ENCODE measurements at places on chromosomes 5 and 9.

DNA sequence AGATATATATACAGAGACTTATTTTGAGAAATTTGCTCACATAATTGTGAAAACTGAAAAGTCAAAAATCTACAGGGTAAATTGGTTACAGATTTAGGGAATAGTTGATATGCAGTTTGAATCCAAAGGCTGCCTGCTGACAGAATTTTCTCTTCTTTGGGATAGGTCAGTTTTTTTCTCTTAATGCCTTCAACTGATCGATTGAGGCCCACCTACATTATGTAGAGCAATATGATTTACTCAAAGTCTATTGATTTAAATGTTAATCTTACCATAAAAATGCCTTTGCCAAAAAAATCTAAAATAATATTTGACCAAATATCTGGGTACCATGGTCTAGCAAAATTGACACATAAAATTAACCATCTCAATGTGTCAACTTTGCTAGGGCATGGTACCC lies 3.9 kb upstream of the GHR start:
- DNase-seq, result no peak

DNA sequence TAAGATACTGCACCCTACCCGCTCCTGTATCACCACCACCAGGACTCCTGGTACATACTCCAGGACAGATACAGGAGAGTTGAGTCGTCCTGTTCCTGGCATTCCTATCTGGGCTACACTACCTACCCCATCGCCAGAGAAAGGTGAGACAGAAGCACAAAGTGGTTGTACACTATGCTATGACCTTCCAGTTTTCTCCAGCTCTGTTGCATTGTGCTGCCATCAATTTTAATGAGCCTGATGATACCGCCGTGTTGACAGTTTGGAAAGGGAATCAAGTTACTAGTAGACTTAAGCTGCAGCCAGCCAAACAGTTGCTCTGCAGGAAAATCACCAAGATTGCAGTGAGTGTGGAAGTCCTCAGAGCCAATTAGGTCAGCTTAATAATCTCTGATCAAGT lies 35.2 kb downstream of the ANP32B start:
- DNase-seq, result no peak

DNA sequence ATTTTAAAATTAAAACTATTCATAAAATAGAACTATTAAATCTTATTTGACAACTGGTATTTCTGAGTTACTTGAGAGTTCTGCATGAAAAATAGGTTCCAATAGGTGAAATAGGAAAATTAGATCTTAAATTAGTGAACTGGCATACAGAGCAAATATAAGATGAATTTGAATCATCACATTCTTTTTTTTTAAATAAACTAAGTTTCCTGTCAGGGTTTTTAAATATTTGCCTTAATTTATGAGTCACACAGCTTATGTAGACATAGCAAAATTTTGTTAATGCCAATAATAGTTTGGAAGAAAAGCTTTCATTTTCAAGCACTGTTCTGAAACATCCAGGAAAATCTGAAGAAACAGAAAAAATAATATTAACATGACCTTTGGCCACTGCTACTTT lies 311.7 kb upstream of the HAPLN1 start:
- no peak for DNase-seq

- DNase-seq, result no peak
Observed at GRCh38 chr5:7894860-7895259, 25.9 kb downstream of the MTRR start.

- no peak for DNase-seq
Observed at GRCh38 chr5:56464935-56465768, 232.0 kb upstream of the ANKRD55 start.

GRCh38 chr5:16437977-16438376 lies 27.6 kb downstream of the ZNF622 start:
- DNase-seq, result no peak

DNA sequence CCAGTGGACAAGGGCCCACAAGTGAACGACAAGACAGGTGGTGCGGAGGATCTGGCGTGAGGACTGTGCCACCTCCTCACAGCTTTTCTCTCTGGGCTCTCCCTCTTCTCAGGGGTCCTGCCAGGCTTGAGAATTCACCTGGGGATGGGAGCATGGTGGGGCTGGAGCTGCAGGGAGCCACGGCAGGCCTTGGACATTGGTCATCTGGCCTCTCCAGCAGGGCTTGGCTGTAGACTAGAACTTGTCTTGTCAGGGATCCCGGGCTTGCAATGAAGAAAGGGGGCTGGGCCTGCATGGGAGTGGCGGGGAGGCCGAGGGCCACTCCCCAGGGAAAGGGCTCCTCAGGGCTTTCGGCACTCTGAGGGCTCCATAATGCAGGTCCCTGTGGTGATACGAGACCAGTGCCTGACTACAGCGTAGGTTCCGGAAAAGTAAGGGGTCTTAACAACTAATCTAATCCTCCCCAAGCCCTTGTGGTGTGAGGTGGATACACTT lies 126.7 kb downstream of the MACROH2A1 start:
- DNase-seq, result no peak

GRCh38 chr5:151772846-151773561 lies 1.2 kb downstream of the G3BP1 start:
- DNase-seq, result no peak

- no peak for DNase-seq
Observed at GRCh38 chr5:14097998-14098471, 45.1 kb upstream of the TRIO start.

- DNase-seq, result no peak
Observed at GRCh38 chr5:14228219-14228618, 85.1 kb downstream of the TRIO start.

DNA sequence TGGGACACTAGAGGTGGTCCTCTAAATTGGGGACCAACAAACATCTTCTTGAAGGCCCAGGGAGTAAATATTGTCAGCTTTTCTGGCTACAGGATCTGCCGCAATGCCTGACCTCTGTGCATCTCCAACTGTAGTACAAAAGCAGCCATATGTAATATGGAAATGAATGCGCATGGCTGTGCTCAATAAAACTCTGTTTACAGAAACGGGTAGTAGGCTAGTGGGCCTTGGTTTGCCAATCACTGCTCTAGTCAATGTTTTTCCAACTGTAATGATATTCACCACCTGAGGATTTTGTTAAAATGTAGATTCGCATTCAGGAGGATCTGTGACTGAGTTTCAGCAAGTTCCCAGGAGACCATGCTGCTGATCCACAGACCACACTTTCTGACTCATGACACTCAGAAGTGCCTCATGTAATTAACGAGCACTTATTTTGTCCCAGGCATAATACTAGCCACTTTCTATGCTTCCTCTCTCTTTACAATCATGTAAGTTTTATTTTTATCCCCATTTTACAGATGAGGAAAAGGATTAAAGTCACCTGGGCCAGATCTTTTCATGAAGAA lies 96.9 kb downstream of the MED27 start:
- no peak for DNase-seq

GRCh38 chr5:112669328-112669963 lies 68.2 kb upstream of the APC start:
- DNase-seq, result no peak

DNA sequence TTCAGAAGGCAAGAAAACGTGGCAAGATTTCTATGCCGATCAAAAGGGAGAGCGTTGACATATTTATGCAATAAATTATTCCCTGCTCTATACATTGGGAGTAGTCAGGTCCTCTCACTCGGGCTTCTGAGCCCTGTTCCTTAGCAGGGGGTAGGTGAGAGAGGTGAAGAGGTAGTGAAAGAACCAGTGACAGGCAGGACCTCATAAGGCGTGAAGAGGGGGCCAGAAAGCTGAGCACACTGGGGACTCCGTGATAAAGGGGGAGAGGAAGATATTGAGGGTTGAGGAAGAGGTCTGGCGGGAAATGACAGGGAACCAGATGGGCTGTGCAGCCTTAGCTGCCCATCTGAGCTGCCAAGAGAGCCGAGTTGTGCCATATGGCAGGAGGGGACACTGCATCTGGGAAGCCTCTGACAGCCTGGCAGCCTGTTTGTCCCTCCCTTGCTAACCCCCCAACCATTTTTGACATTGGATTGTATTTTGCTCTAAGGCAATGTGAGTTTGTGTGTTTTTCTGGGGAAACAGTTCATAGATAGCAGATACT lies 782 bp upstream of the CDC20B start:
- no peak for DNase-seq

DNA sequence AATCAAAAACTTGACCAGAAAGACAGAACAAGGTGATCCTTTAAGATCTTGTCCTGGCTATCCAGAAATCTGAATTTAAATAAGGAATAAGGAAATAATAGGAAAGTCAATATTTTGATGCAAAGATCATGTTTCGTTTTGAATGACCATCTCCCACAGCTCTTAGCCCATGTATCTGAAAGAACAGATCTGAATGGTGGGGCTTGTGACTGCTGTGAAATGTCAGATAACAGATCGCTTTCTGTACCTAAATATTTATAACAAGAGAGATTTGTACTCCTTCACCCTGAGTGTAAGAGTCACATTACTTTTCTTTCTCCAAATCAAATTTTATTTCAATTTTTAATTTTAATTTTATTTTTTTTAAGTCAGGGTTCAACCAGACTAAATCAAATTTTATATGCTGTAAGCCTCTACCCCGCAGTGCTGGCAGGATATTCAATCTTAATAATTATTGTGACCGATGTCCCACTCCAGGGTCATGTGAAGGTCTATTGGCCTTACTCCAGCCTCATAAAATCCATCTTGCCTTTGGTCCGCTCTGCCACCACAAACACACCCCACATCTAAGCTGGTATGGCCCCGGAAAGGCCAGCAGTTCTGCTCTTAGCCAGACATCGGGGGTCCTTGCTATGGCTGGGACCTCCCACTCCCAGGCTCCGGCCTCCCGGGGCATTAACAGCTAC lies 7.0 kb upstream of the SLC26A2 start:
- no peak for DNase-seq

- DNase-seq, result no peak
Observed at GRCh38 chr5:123116058-123116457, 27.0 kb downstream of the PRDM6 start.

- no peak for DNase-seq
Observed at GRCh38 chr9:124330011-124330697, 72.4 kb downstream of the NEK6 start.

- no peak for DNase-seq
Observed at GRCh38 chr9:133887540-133888047, 104.5 kb downstream of the VAV2 start.

GRCh38 chr9:126326228-126327005 lies at the start of gene MVB12B:
TSS of gene MVB12B (plus strand) at chr9:126326829. CDS start at chr9:126326930, 101 bp downstream.
- DNase-seq, result no peak

- no peak for DNase-seq
Observed at GRCh38 chr5:68698025-68698940, 395.5 kb upstream of the SLC30A5 start.

DNA sequence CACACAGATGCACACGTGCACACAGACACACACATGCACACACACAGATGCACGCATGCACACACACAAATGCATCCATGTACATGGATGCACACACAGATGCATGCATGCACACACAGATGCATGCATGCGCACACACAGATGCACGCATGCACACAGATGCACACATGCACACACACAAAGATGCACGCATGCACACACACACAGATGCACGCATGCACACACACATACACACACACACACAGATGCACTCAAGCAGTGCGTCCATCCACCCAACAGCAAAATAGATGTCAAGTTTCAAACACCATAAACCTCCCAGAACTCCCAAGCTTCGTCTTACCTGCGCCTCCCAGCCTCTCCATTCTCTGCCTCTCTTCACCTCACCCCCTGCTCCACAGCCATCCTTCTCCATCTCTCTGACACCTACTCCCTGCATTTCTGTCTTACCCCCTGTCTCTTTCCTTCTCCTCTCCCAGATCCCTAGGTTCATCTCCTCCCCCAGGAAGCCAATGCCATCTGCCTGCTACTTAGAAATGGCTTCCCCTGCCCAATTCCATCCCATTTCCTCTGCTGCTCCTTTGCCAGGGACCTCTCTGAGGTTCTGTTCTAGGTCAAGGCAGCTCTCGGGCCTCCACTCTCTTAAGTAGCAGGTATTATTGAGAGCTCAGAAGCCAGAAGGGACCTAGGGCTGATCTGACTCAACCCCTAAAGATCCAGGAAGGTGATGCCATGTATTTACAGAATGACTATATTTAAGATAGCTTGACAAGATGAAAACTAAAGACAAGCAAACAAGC lies 297.2 kb downstream of the MED10 start:
- DNase-seq, result no peak

DNA sequence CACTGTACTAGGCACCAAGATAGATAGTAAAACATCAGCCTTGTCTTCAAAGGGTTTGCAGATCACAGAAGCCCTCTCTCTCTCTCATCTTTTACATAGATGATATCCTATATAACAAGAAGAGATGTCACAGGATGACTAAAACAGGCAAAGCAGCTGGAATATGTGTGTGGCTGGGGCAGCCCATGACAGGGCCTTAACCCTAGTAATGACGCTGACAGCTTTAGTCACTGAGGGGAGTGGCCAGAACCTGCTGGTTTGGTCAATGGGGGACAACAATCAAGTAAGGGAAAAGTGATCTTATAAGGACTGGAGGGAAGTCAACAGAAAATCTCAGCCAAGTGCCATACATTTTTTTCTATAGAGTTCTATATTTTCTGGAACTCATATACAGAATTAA lies 41.9 kb upstream of the RIC1 start:
- DNase-seq, result no peak

- DNase-seq, result no peak
Observed at GRCh38 chr9:77807281-77807683, 159.2 kb upstream of the GNA14 start.

DNA sequence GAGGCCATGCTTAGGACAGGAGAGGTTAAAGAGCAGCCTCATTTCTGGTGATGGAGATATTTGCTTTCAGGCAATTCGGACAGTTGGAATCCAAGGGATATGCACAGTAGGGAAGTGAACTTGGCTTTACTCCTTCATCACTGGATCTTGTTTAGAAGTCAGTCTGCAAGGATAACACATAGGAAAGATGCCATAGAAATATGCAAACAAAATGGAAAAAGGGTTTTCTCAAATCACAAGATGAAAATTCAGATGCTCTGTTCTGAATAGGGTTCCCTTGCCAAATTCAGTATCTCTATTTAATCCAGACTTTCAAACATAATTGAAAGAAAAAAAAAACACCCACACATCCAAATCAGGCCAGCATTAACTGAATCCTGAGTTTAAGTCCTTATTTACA lies 166.9 kb downstream of the MEF2C start:
- no peak for DNase-seq

- no peak for DNase-seq
Observed at GRCh38 chr5:81147011-81147885, 85.9 kb upstream of the CKMT2 start.

GRCh38 chr9:14941501-14942405 lies 31.5 kb upstream of the FREM1 start:
- DNase-seq, result no peak

- no peak for DNase-seq
Observed at GRCh38 chr5:82854956-82855355, 222.2 kb downstream of the TMEM167A start.

DNA sequence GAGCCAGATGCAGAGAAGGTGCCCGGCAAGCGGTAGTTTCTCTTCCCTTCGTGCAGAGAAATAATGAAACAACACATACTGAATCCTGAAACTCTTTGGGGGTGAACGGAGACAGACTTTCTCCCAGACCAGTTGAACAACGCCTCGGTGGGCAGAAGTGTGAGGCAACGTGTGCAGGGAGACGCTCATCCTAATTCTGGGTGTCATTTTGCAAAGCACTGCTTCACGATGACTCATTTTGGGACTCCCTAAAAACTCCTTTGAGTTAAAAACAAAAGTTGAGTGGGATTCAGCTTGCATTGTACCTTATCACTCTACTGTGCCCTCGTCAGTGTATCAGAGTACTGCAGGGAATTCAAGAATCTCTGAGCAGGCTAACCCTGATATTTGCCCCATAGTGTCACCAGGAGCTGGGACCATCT lies 3.5 kb upstream of the NEK6 start:
- DNase-seq, result peak; percentile 8

GRCh38 chr9:33223696-33224095 lies 16.3 kb upstream of the SPINK4 start:
- no peak for DNase-seq
